ENCODE measurements at places on chromosomes 3 and 15. TPM values are rescaled to one million over a fixed set of nuclear protein-coding genes. Genes with fewer than 3 reads are reported as not detected.

- DNase-seq: no peak
These were observed 132.2 kb downstream of the SRGAP3 start for GRCh38 chr3:9117220-9117619.

APEH gene
- 136 TPM for total RNA-seq

- no peak for DNase-seq
These were observed 3.6 kb upstream of the STARD5 start for GRCh38 chr15:81327516-81327915.

GRCh38 chr3:58414538-58415197 lies 19.0 kb downstream of the PDHB start:
- DNase-seq: peak; percentile 54

- DNase-seq: no peak
These were observed 605.4 kb downstream of the FGF12 start for GRCh38 chr3:192121923-192122322.

DNA sequence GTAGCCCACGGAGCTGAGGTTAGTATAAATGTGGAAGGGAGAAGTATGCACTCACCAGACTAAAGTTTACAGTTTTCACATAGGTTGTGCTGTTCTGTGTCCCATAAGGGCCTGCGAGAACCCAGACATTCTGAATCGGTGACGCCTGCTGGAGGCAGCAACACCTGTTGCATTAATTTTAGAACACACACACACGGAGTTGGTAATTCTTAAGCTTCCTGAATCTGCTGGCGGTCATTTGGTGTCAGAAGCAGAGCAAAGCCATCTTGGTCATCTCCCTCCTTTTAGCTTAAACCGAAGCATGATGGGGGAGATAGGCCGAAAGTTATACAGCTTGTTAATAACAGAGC lies 41.1 kb upstream of the AP3B2 start:
- DNase-seq: peak; percentile 25

CHRFAM7A gene
- 0.91 TPM for total RNA-seq

GRCh38 chr15:60704129-60704528 lies 225.2 kb upstream of the ICE2 start:
- peak; percentile 73 for DNase-seq

CTXND1 gene
- total RNA-seq: not detected
